ENCODE measurements at places on chromosomes 11 and 22.

GRCh38 chr11:396511-396947 lies 2.5 kb downstream of the PKP3 start:
- no peak for DNase-seq

- DNase-seq: peak; percentile 2
These were observed 129.9 kb downstream of the KCNC1 start for GRCh38 chr11:17864478-17864941.

DNA sequence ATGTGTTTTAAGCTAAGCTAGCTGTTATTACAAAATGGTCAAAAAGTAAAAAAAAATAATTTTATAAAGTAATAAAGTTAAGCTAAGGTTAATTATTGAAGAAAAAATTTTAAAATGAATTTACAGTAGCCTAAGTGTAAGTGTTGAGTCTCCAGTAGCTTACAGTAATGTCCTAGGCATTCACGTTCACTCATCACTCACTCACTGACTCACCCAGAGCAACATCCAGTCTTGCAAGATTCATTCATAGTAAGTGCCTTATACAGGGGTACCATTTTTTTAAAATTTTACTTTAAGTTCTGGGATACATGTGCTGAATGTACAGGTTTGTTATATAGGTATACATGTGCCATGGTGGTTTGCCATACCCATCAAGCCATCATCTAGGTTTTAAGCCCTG lies 11.6 kb upstream of the OOSP4B start:
- DNase-seq: no peak

- DNase-seq: no peak
These were observed 16.5 kb downstream of the TMPRSS6 start for GRCh38 chr22:37092997-37093396.

GRCh38 chr11:450809-451451 lies 851 bp downstream of the PTDSS2 start:
- DNase-seq: peak; percentile 56

DNA sequence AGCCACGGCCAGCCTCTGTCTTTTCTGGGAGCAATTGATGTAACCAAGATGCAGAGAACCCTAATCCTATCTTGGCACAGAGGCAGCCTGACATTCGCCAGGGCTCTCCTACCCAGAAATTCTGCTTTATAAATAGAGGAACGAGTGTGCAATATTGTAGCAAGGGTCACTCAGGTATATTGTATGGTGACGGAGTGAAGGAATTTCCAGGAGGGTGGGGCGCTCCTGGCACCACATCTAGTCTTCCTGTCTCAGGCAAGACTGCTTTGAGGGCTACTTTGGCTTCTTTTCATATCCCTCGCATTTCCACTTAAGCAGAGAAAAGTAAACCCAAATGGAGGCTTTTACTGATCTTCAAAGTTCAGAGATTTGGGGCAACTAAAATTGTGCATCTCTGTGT lies 114.4 kb downstream of the BARX2 start:
- no peak for DNase-seq

Measured in stimulated activated CD8-positive, alpha-beta memory T cell treated with anti-CD3 and anti-CD28 coated beads, Interleukin-2, amount 100 ng/mL, for 48 hours (primary cell).